Aorta (tissue), 5 donors: ENCODE measurements at places on chromosomes 16 and 17. TPM values are rescaled to one million over a fixed set of nuclear protein-coding genes. Genes with fewer than 3 reads are reported as not detected.

The SLC5A11 gene
- 0.08 TPM for polyA plus RNA-seq

The KRT27 gene
- not detected for polyA plus RNA-seq

DNA sequence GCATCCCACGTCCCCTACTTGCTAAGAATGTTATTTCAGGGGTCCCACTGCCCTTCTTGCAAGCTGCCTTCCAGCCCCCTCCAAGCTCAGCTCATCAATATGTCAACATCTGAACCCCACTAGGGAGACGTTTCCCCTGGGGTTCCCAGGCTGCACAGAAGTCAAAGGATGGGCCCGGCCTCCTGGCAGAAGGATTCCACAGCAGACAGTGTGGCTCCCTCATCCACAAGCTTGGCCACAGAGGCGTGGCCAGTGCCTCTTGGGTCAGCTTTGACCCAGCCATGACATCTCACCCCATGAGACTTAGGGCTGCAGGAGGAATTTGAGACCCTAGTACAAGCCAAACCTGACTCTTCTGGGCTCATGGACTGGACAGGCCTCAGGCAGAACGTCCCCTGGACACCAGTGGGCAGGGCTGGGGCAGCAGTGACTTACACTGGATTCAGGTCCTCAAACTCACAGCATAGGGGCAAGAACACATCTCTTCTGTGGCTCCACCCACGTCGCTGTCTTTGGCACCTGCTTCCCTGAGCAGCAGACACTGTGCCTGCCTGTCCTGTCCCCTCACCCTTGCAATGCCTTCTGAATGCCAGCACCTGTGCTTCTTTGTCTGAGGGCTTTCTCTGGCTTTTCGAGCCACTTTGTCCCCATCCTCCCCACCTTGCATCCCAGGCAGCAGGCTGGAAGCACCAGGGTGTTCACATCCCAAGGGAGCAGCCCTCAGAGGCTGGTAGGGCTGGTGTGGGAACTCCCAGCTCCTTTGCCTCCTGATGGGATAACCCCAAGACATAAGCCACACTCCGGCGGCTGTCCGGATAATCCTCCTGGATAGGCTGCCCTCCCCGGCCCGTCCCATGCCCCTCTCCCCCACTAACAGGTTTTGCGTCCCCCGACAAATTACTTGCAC, 56.0 kb upstream of the ENPP7 start:
- peak; percentile 69 for DNase-seq

DNA sequence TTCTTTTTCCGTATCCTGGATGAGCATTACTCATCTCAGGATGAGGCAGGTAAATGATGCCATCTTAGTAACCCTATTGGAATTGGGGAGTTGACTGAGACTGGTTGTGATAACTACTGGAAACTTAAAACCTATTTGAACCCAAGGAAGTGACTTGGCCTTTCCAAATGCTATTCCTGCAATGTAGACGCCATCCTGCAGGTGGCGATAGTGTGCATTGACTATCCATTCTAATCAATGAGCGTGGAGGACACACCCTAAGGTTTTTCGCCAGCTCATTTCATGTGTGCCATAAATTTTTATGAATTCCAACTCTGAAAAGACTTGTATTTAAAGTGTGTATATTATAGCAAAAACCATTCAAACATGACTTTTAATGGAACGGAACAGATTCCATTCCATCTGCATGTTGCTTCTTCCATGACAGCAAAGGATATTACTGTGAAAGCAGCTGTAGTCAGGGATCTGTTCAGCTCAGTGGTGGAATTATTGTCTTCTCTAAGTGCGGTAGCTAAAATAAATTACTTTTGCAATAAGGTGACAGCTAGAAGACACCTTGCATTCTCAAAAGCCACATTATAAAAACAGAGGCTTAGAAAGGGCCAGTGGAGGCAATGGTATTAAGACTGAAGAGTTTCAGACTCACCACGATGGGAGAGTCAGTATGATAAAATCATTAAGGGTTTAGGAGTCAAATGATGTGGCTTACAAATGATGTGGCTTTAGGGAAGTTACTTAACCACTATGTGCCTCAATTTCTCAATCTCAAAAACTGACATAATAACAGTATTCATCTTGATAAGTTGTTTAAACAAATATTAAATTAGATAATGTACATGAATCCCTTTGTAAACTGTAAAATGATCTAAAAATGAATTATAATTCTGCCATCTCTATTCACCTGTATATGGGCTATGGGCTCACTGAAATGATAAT, 55.5 kb downstream of the SYT17 start:
- no peak for DNase-seq

DNA sequence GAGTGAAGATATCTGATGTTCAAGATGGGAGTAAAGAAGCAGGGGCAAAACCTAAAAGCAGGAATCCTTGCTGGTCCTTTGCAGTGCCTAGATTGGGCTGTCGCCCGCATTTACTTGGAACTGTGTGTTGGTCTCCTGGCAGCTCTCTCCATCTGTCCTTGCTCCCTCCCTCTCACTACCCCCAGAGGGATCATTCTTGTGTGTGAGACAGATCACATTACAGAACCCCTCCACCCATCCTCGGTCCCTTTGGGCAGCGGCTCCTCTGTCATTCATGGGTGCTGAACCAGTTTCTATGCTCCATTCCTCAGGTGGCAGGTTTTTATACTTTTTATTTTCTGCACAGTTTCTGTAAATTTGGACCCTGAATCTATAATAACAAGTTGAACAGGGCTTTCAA, 99.4 kb upstream of the MYOCD start:
- no peak for DNase-seq

- DNase-seq = no peak
Observed at GRCh38 chr16:51031598-51031997, 119.5 kb downstream of the SALL1 start.

- no peak for DNase-seq
Observed at GRCh38 chr16:56400458-56400857, 24.9 kb downstream of the AMFR start.

- no peak for DNase-seq
Observed at GRCh38 chr16:75745242-75745641, 19.0 kb upstream of the CPHXL start.

GRCh38 chr17:49928126-49928800, 40.7 kb upstream of the DLX4 start:
- DNase-seq = no peak

DNA sequence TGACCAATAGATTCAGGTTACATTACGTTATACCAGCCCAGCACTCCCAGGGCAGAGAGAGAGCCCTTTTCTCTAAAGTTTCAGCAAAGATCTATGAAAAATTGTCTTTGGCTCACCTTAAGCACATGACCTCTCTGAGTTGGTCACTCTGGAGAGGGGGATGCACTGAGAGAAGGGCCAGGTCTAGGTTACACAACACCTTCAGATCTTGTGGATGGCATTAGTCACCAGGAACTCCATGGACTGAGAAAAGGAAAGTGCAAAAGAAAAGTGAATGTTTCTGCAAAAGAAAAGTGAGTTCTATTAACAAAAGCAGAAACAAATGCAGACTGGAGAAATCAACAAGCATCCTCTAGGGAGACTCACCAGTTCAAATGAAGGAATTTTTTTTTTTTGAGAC, 253.3 kb upstream of the SALL1 start:
- DNase-seq = no peak
